ENCODE measurements at places on chromosomes 6 and 20.

GRCh38 chr20:4509825-4510522, 211.7 kb upstream of the PRND start:
- DNase-seq: no peak

DNA sequence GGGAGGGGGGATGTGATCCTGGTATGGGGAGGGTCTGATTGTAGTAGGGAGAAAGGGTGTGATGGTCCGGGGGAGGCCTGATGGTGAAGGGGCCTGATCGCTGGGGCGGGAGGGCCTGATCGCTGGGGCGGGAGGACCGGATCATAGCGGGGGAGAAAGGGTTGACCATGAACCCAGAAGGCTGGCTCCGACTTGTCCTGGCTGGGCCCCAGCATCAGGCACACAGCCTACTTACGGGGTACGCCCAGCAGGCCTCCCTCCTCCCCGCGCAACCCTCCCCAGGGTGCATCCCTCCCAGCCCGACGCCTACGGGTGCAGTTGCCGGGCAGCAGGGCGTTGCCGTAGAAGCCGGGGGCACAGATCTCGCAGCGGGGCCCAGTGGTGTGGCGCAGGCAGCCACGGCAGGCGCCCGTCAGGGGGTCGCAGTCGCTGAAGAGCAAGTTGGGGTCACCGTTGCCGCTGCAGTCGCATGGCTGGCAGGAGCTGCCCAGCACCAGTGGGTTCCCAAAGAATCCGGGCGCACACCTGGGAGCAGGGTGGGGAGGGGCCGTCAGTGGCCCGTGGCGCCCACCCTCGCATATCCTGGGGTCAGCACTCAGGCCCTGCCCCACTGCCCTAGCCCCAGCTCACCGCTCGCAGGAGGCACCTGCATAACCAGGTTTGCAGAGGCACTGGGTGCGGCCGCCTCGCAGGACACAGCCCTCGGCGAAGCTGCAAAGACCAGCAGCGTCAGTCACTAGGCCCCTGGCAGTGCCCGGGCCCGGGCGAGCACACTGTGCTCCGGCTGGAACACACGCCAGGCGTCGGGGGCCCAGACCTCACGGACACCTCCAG, 20.6 kb downstream of the ADRM1 start:
- no peak for DNase-seq

DNA sequence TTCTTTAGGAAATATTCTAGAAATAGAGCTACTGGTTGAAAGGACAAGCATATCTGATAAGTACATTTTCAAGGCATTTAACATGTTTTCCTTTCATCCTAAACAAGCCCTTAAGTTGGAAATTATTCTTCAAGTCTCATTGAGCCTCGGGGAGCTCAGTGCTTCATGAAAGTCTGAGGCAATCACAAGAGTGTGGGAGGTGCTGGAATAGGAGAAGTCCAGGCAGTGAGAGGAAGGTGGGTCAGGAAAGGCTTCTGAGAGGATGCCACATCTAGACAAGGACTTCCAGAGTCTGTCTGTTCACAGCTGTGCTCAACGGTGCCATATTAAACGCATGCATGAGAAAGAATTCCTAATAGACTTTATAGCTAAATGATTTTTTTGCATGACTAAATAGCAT, 69.8 kb downstream of the CD83 start:
- DNase-seq: no peak

DNA sequence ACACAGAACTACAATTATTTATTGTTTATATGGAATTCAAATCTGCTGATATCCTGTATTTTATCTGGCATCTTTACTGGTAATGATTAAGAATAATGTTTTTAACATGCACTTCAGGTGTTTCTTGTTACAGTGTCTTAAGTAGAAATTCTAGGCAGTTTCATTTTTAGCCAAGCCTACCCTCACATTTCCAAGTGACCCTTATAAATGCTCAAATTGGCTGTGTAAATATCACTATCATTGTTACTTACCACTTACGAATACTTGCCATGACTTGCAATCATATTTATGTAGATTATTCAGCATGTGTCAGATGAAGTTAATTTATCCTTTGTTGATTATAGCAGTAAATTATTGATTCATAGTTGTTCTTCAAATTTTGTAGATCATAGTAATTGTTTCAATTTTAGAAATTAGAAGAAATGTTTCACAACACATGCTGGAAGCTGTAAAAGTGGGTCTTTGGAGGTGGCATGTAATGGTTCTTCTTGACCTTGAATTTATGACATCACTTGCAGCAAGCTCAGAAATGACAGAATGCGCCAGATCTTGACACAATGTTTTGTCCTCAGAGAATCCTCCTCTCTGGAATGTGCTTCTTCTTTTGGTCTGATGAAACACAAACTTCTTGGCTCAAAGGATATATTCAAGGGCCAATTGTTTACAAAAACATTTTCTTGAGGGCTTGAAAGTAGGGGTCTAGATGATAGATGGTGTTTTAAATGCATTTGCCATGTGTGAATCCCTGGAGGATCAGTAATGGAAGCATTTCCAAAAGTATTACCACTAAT, 471.8 kb downstream of the COL12A1 start:
- no peak for DNase-seq

GRCh38 chr20:1595333-1595732, 24.5 kb downstream of the SIRPB1 start:
- no peak for DNase-seq

DNA sequence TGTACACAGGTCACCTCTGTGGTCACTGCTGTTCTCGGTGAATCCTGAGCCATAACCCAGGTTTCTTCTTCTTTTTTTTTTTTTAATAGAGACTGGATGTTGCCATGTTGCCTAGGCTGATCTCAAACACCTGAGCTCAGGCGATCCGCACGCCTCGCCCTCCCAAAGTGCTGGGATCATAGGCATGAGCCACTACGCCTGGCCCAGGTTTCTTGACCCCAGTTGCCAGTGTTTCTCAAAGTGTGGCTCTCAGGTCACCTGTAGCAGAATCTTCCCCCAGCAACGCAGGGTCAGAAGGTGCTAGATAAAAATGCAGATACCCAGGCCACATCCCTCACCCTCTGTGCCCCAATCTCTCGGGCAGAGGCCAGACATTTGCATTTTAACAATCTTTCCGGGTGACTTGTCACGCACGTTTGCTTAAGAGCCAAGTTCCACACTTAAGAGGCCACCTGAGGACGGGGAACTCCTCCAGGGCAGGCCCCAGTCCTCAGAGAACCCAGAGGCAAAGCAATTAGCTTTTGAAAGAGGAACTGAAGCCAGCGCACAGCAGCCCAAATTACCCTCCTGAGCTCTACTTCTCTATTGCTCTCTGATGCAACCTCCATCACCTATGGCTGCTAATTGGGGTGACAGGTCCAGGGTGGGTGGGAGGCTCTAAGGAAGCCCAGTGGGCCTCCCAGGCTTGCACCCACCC, 81.8 kb downstream of the NFATC2 start:
- DNase-seq: no peak

DNA sequence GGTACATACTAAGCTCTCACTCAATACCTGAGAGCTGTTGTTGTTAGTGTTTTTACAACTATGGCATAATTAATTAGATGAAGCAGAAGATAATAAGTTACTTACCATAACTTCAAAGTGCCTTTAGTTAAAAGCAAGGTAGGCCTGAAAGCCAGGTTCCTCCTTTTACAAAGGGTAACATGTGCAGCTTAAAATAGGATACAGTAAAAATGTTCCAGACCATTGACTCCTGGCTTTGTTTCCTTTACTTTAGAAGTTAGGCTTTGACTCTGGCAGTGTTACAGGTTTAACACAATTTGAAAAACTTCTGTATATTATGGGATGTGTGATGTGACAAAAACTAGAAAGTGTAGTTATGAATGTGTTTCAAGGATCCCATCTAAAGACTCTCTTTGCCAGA, 522.5 kb downstream of the EPM2A start:
- DNase-seq: no peak

DNA sequence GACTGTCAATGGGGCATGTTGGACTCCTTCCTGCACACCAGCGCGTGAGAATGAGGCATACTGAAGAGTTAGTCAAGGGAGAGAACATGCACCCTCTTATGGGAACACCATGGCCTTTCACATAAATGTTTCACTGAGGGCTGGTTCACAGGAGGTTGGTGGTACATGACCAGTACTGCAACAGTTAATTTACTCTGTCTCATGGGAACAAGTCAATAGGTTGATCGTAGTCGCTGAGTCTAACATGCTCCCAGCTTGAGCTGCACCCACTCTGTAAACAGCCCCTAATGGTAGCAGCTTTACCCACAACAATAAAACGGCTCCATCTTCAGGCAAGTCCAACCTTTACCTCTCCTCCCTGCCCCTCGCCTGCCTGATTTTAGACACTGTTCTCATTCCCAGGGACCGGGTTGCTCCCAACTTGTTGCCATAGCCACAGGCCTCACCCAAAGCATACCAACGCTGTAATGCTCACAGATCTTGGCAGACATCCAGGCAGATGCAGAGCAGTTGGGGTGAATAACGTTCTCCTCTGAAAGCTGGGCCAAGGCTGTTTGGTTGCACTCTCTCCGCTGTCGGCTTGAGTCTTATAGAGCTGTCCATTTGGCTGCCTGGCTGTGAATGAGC, 111.3 kb downstream of the LY86 start:
- no peak for DNase-seq
